Astrocyte (in vitro differentiated cells and primary cell): ENCODE measurements at places on chromosomes 7 and 10. TPM values are rescaled to one million over a fixed set of nuclear protein-coding genes. Genes with fewer than 3 reads are reported as not detected.

The LAMB1 gene
- 403 and 411 TPM in 2 replicates for total RNA-seq

The ATG9B gene
- 1.8 and 2.2 TPM in 2 replicates for total RNA-seq

DNA sequence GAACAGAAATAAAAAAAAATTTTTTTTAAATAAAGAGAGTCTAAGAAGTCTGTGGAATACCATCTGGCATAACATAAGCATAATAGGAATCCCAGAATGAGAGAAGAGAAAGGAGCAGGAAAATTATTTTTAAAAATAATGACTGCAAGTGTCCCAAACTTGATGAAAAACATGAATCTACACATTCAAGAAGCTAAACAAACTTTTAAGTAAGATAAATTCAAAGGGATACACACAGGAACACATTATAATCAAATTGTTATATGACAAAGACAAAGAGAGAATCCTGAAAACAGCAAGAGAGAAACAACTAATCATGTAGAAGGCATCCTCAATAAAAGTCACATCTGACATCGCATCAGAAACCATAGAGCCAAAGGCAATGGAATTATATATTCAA is 30.9 kb downstream of the SMURF1 start:
- DNase-seq, result no peak

DNA sequence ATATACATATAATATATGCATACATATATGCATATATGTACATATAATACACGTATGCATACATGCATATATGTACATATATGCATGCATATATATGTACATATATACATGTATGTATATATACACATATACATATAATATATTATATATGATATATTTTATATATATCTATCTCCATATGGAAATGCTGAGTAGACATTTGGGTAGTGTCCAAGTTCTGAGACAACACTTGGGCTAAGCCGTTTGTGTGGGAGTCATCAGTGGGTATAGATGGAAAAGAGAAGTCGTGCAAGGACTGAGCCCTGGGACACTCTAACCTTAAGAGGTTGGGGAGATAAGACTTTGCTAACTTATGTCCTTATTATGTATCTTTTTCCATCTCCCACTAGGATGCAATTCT is 165.2 kb upstream of the PODXL start:
- no peak for DNase-seq

DNA sequence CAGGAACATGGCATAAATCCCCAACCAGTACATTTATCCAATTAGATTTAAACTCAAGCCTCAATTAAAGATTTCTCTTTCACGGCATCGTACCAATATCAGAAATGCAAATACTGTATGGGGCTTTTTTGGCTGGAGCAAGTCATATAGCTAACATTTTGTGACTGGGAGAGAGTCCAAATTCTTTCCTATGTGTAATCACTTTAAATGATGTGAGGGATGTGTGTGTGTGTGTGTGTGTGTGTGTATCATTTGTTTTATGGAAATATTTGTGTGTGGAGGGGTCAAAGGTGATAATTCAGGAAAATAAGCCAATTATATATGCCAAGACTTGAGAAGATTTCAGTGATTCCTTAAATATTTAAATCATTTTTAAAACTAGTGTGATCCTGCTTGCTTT is 196.6 kb downstream of the TRIL start:
- peak; percentile 11 for DNase-seq

GRCh38 chr10:95122736-95123135 is 53.4 kb upstream of the CYP2C8 start:
- DNase-seq, result no peak
